Esophagus muscularis mucosa (tissue), 4 donors: ENCODE measurements at places on chromosomes 12 and 14.

DNA sequence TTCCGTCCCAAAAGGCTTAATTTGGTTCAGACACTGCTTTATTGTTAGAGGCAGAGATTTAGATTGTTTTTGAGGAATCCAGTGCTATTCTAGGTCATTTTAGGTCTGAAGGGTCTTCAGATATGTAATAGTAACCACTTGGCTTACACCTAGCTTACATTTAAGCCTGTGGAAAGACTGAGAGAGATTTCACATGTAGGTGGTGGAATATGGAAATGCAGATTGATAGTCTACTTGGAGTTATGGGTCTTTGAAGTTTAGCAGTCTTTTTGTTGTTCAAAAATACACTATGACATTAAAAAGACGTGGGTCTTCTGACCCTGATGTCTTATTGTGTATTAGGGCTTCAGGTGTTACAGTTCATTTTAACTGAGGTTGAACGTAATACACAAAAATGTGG, 51.4 kb upstream of the CCT2 start:
- peak overlapping the region; percentile 70 for H3K27ac ChIP-seq
- no peaks in the 10 kb centered on the region for H3K27me3 ChIP-seq
- peaks cover 7% of the 10 kb centered on the region for H3K36me3 ChIP-seq
- no peak for DNase-seq

DNA sequence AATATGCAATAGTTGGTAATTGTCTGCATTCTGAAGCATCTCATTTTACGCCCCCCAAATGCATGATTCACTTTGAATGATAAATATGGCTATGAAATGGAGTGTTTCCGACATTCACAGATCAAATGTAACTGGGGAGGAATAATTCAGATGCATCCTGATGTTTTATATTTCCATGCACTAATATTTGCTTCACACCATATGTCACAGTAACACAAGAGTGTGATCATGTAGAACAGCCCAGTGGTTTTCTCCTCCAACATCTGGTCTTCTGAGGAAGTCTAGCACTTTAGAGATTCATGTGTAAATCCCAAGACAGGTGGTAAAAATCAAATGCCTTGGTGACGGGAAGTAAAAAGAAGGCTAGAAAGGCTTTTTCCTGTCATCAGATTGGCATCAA, 273.1 kb downstream of the DIO2 start:
- H3K27me3 ChIP-seq: no peaks in the 10 kb centered on the region
- no peak overlapping the region for H3K27ac ChIP-seq
- DNase-seq: no peak
- no peaks in the 10 kb centered on the region for H3K4me1 ChIP-seq
- no peaks in the 10 kb centered on the region for H3K36me3 ChIP-seq
- H3K4me3 ChIP-seq: no peak overlapping the region

GRCh38 chr12:1310653-1311052, 283.7 kb downstream of the FBXL14 start:
- no peak overlapping the region for H3K27ac ChIP-seq
- no peak for DNase-seq
- H3K4me1 ChIP-seq: peaks cover 9% of the 10 kb centered on the region

GRCh38 chr12:123106640-123107359, 44.1 kb downstream of the PITPNM2 start:
- H3K36me3 ChIP-seq: peaks cover 6% of the 10 kb centered on the region
- DNase-seq: no peak
- H3K27ac ChIP-seq: peak overlapping the region; percentile 1

DNA sequence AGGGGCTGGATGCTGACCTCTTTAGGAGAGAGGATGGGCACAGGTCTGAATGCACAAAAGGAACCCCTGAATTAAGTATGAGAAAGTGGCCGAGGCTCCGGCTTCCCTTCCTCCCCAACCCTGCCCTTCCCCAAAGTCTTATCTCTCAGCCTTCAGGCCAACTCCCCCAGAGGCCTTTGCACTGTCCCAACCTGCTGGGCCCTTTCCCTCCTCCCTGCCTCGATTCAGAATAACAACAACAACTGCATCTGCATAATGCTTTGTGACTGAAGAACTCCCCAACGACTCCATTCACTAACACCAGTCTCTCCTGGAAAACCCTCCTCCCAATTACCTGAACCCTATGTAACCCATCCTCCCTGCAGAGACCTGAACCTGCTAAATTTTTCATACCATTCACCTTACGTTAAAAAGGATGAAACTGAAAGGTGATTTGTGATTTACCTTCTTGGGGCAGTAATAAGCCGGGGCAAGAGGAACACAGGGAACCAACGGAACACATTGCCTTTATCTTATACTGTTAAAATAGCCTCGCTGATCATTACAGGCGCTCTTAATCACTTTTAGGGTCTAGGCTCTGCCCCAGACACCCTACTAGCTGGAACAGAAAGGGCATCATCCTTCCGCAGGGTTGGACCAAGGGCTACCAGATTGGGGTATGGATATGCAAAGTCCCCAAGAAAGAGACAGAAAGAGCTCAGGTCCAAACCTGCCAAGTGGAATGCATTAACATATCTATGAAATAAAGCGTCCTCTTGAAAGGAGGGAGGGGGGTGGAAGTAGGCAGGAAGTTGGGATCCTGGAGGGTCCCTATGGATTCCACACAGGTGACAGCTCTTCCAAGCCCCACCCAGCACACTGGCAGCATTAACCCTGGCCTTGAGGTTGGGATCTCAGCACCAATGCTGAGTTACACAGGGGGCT, 24.2 kb upstream of the FOXN3 start:
- H3K4me1 ChIP-seq: no peaks in the 10 kb centered on the region
- no peak overlapping the region for H3K4me3 ChIP-seq
- H3K27ac ChIP-seq: no peak overlapping the region
- no peaks in the 10 kb centered on the region for H3K27me3 ChIP-seq
- no peak for DNase-seq
- H3K36me3 ChIP-seq: no peaks in the 10 kb centered on the region

DNA sequence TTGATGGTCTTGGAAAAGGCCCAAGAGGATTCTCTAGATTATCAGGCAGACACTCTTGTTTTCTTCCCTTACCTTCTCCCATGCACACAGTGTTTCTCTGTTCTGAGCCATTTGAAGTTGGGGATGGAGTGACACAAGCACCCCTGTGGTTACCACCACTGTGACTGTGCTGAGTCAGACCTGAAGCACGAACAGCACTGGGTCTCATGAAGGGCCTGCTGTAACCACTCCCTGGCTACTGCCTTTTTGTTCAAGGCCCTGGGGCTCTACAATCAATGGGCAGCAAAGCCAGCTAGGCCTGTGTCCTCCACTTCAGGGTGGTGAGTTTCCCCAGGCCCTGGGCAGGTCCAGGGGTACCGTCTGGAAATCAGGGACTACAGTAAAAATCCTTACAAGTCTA, 65.5 kb downstream of the TSPAN8 start:
- DNase-seq: no peak
- no peak overlapping the region for H3K4me3 ChIP-seq
- no peaks in the 10 kb centered on the region for H3K4me1 ChIP-seq

DNA sequence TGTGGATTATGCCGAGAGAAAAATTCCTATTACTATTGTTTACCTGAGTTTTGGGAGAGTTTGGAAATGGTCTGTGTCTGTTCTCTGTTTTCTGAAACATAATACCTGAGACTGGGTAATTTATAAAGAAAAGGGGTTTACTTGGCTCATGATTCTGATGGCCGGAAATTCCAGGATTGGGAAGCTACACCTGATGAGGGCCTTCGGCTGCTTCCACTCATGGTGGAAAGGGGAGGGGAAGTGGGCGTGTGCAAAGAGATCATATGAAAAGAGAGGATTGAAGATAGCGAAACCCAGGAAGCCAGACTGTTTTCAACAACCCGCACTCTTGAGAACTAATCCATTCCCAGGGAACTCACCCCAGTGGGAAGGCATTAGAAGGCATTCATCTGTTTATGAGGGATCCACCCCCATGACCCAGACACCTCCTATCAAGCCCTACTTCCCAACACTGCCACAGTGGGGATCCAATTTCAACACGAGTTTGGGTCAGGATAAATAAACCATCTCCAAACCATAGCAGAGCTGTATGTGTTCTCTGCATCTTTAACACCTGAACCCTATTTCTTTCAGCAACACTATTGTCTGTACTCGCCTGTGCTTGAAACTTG, 51.1 kb downstream of the APAF1 start:
- H3K27me3 ChIP-seq: no peaks in the 10 kb centered on the region
- peaks cover 17% of the 10 kb centered on the region for H3K4me1 ChIP-seq
- H3K4me3 ChIP-seq: no peak overlapping the region
- no peak for DNase-seq

- H3K36me3 ChIP-seq: peaks cover 25% of the 10 kb centered on the region
- DNase-seq: no peak
- no peaks in the 10 kb centered on the region for H3K27me3 ChIP-seq
- H3K4me3 ChIP-seq: peak overlapping the region; percentile 75
- H3K27ac ChIP-seq: peak overlapping the region; percentile 94
These were observed 912 bp downstream of the PSME1 start for GRCh38 chr14:24136684-24137528.

- no peak overlapping the region for H3K4me3 ChIP-seq
- no peaks in the 10 kb centered on the region for H3K27me3 ChIP-seq
These were observed 80.1 kb upstream of the PDZRN4 start for GRCh38 chr12:41108032-41108431.

- H3K4me1 ChIP-seq: peaks cover 21% of the 10 kb centered on the region
- H3K27ac ChIP-seq: no peak overlapping the region
- no peak overlapping the region for H3K4me3 ChIP-seq
- no peaks in the 10 kb centered on the region for H3K36me3 ChIP-seq
- no peak for DNase-seq
These were observed 70.5 kb upstream of the ATP2B1 start for GRCh38 chr12:89779090-89779489.

GRCh38 chr12:3973973-3974644, 100.9 kb upstream of the PARP11 start:
- DNase-seq: no peak
- no peaks in the 10 kb centered on the region for H3K36me3 ChIP-seq
- H3K27ac ChIP-seq: no peak overlapping the region
- no peak overlapping the region for H3K4me3 ChIP-seq
- no peaks in the 10 kb centered on the region for H3K27me3 ChIP-seq

GRCh38 chr12:6302621-6303020, 7.9 kb upstream of the PLEKHG6 start:
- H3K27ac ChIP-seq: no peak overlapping the region
- no peak for DNase-seq
- H3K27me3 ChIP-seq: no peaks in the 10 kb centered on the region

GRCh38 chr12:9030776-9031175, 41.4 kb downstream of the KLRG1 start:
- H3K27ac ChIP-seq: no peak overlapping the region
- no peak overlapping the region for H3K4me3 ChIP-seq
- no peaks in the 10 kb centered on the region for H3K4me1 ChIP-seq
- no peak for DNase-seq
- H3K36me3 ChIP-seq: no peaks in the 10 kb centered on the region

- no peak for DNase-seq
- H3K36me3 ChIP-seq: no peaks in the 10 kb centered on the region
These were observed 37.8 kb downstream of the PHETA1 start for GRCh38 chr12:111330800-111331752.

DNA sequence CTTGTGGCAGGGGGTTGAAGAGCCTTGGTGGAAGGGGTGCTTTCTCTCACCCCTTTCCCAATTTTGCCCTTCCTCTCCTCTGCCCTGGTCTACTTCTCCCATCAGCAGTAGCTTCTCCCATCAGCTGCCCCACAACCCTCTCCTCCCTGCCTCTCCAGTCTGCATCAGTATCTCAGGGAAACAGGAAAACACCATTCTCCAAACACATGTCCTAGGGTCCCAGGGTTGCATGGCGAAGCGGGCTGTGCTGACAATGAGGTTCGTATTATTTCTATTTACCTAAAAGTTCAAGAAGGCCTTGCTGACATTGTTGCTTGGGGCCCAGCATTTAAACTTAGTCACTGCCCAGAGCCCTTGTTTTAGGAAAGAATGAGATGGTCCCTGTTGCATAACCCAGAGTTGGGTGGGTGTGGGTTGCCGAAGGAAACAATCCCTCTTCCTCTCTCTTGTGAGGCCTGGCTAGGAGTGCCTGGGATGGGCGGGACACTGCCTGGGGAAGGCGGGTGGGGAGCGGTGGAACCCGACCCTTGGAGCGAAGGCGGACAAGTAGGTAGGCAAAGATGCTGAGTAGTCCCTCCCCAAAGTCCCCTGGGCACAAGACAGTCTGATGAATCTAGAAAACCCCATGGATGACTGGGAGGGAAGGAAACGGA, 1.3 kb upstream of the IGFBP6 start:
- H3K36me3 ChIP-seq: peaks cover 9% of the 10 kb centered on the region
- H3K4me1 ChIP-seq: peaks cover 56% of the 10 kb centered on the region
- H3K4me3 ChIP-seq: peak overlapping the region; percentile 78

DNA sequence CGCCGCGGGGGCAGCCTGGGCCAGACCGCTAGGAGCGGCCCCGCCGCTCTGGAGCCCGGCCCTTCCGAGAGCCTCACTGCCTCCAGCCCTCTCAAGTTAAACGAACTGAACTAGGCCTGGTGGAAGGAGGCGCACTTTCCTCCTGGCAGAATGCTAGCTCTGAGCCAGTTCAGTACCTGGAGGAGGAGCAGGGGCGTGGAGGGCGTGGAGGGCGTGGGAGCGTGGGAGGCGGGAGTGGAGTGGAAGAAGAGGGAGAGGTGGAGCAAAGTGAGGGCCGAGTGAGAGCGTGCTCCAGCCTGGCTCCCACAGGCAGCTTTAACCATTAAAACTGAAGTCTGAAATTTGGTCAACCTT, 5.3 kb downstream of the LTB4R start:
- no peak for DNase-seq
- peak overlapping the region; percentile 71 for H3K27ac ChIP-seq
- no peaks in the 10 kb centered on the region for H3K36me3 ChIP-seq
- peaks cover 59% of the 10 kb centered on the region for H3K4me1 ChIP-seq
- peak overlapping the region; percentile 9 for H3K4me3 ChIP-seq
- peaks cover 14% of the 10 kb centered on the region for H3K27me3 ChIP-seq

GRCh38 chr14:35470755-35471154, 63.2 kb upstream of the INSM2 start:
- H3K4me1 ChIP-seq: no peaks in the 10 kb centered on the region
- H3K27me3 ChIP-seq: no peaks in the 10 kb centered on the region
- H3K27ac ChIP-seq: no peak overlapping the region
- no peak for DNase-seq
- no peak overlapping the region for H3K4me3 ChIP-seq

GRCh38 chr14:59055006-59055405, 133.5 kb upstream of the DAAM1 start:
- H3K27me3 ChIP-seq: no peaks in the 10 kb centered on the region
- no peak for DNase-seq
- H3K4me3 ChIP-seq: no peak overlapping the region
- no peak overlapping the region for H3K27ac ChIP-seq

- peaks cover 82% of the 10 kb centered on the region for H3K36me3 ChIP-seq
- no peaks in the 10 kb centered on the region for H3K4me1 ChIP-seq
- no peak for DNase-seq
- no peaks in the 10 kb centered on the region for H3K27me3 ChIP-seq
These were observed 85.0 kb upstream of the ANO2 start for GRCh38 chr12:6030081-6030480.

DNA sequence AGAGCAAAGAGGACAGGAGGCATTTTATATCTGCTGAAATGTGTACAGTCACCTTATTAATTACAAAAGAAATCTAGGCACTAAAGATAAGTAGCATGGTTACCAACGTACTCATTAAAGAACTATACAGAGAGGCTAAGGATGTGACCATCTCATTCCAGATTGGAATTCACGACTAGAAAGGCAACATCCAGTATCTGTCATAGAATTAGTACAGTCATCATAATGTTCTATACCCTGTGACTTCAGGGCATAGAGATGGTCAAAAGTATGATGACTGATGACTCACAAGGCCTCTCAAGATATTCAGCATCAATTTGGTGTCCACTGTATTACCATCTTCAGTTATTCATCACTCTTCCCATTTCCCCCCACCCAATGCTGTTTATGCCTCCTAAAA, 144.0 kb upstream of the PLEKHG7 start:
- no peaks in the 10 kb centered on the region for H3K36me3 ChIP-seq
- no peaks in the 10 kb centered on the region for H3K27me3 ChIP-seq
- H3K4me3 ChIP-seq: no peak overlapping the region
- no peak overlapping the region for H3K27ac ChIP-seq
- DNase-seq: no peak
